Left renal pelvis (tissue), 4 donors: ENCODE measurements at places on chromosomes 1 and 21.

DNA sequence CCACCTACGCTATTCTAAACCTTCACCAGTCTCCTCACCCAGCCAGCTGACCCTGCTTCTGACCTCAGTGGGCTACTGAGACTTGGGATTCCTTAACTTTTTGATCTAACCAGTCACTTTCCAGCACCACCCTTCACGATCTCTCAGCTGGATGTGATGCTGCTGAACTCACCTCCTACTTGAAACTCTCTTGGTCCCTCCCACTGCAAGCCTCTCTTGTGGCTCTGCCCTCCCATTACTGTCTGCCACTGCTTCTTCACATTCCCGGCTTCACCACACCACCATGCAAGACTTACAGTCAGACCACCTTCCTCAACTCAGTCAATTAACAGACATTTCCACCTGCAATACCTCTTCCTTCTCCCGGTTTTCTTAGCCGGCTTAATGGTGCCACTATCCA is 6.3 kb downstream of the TAF5L start:
- DNase-seq: no peak

DNA sequence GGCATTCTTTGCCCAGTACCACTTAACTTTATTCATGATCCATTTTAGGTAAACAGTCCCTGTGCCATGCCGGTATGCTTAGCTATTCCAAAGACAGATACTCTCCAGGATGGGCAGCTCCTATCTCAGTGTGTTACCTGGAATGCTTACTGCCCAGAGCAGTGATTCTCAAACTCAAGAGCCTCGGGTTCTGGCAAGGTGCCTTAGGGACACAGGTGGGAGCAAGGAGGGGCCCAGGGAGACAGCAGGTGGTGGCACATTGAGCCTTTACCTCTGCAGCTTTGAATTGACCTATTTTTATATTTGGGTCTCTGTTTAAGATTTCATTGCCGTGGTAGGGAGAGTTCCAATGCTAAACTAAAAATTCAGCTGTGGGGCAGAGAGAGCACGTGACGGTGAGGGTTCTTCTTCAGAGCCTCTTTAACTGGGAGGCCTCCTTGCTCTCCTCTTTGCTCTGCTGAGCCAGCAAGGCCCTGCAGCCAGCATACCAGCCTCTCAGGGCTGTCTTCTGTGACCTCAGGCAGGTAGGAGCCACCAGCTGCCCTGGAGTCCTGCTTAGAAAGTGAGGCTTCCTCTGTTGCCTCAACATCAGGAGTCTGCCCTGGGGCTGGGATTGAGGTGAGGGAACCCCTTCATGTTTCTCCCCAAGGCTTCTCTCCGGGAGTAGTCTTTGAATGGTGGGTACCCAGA is 20.2 kb downstream of the PHGDH start:
- no peak for DNase-seq

- no peak for DNase-seq
These were observed 1.3 kb upstream of the SELP start for GRCh38 chr1:169631249-169631648.

- DNase-seq: no peak
These were observed 73.9 kb downstream of the LAMC2 start for GRCh38 chr1:183259924-183260323.

DNA sequence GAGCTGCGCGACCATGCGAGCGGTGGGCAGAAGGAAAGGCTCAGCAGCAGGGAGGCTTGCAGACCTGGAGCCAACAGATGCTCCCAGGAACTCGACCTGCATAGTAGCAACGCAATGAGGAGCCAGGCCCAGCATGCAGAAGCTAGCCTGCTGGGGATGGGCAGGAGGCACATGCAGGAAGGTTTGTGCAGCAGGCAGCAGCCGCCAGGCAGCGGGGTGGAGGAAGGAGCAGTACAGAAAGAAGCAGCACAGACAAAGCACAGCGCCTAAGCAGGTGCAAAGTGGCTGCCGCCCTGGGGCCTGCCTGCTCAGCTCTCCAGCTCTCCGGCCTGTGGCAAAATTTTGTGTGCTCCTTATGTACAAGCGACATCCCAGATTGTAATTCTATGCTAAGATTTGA is 213.5 kb upstream of the MAP1LC3C start:
- no peak for DNase-seq

DNA sequence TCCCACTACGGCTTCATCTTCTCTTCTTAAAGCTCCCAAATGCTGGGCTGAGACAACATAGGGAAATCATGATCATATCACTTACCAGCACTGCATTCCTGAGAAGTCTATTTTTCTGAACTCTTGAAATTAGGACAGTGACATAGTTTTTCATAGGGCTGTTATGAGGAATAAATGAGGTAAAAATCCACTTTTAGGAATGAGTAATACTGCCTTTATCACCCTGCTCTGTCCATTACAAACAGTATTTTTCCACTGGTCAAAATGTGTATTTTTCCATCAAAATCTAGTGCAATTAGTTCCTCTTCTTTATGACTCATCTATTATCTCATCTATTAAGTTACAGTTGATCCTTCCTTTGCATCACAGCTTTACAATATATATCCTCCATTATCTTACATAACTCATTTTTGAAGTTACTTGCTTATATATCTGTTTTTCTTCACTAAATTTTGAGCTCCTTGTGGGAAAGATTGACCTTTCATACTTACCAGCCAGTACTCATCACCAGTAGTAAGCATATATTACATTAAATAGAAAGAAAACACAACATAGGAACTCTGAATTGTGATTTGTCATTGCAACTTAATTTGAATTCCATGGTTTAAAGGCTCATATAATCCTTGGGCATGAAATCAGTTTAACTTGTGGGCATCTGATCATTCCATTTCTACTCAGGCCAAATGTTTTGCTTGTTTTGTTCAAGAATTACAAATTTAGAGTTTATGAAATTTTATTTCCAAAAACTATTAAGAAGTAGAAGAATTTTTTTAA is 37.1 kb downstream of the PRRX1 start:
- no peak for DNase-seq

GRCh38 chr21:44657635-44658540 is at the start of gene KRTAP12-3:
Gene KRTAP12-3, plus strand, starts transcription at chr21:44657932. Its CDS starts 48 bp downstream, at chr21:44657980.
- DNase-seq: no peak

DNA sequence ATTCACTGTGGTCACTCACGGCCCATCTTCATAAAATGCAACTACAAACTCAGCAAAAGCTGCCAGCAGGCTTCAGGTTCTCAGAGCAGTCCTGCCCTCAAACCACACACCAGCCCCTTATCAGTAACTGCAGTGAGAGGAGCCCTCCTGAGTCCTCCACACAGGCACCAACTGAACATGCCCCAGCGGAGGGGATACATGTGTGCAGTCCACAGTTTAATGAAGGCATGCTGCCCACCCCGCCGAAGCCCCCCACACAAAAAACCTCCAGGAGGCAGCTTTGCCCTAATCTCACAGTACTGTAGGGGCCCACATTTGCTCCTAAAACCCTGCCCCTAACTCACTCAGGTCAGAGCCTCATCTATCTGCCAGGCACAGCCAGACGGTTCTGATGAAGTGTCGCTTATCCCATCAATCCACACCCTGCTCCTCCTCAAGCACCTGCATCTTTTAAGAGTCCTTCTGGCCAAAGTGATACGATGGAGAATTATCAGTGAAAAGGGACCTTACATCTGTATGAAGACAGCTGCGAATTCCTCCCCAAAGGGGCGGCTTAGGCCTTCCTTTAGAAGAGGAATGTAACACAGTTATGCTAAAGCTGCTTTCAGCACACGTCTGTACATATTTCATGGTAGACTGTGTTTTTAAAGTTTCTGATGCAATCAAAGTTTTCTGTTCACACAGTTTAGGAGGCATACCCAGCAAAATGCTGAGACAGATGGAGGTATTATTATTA is 3.5 kb downstream of the ABCB10 start:
- DNase-seq: no peak

GRCh38 chr1:236150311-236150955 is 8.1 kb downstream of the GPR137B start:
- no peak for DNase-seq

- no peak for DNase-seq
These were observed 94.5 kb downstream of the SYT2 start for GRCh38 chr1:202615501-202616354.

GRCh38 chr1:41416552-41417334 is 55.5 kb downstream of the FOXO6 start:
- no peak for DNase-seq

- DNase-seq: no peak
These were observed 77.1 kb upstream of the SCCPDH start for GRCh38 chr1:246647113-246647512.

- DNase-seq: no peak
These were observed 142.5 kb downstream of the PRDM2 start for GRCh38 chr1:13842497-13842896.

- DNase-seq: no peak
These were observed 49.0 kb downstream of the CLDN17 start for GRCh38 chr21:30117631-30118030.
